ENCODE measurements at places on chromosomes 4 and X.
A peak's percentile ranks its signal among the peaks of the same experiment; 100 is the strongest.

- no peak for DNase-seq
These were observed 504.0 kb downstream of the MAGEE1 start for GRCh38 chrX:76931518-76931917.

DNA sequence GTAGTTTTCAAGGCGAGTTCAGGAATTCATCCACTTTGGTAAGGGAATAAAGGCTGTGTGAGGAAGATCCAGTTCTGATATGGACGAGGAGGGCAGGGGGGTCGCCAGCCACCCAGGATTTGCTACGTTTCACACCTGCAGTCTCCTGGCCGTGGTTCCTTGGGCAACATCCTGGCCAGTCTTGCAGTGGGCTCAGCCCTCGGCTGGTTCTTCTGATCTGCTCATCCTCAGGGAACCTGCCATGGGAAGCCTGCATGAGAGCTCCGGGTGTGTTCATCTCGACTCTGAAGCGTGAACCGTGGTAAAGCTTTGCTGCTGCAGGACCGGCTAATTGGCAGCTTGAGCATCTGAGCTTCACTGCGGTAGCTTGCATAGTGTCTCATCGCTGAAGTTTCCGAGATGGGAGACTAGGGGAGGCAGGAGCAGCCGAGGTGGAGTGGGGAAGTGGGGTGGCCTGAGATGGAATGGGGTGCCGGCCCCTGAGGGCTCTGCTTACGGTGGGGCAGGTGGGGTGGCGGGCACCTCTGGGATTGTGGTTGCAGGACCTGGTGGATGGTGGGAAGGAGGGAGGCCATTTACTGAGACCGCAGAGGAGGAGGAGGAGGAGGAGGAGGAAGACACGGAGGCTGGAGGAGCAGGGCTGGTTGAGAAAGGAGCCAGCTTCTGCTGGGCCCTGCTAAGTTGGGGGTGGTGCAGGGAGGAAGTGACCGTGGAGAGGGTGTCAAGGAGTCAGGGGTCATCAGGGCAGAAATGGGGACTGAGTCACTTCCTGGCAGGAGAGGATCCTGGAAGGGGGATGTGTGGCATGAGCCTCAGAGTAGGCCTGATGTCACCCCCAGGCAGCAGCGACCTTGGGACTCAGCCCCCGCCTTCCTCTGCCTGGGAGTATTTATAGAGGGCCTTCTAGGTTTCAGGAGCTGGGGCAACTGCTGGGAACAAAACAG, 213.1 kb upstream of the PSAPL1 start:
- no peak for DNase-seq

- no peak for DNase-seq
These were observed 26.4 kb upstream of the TRIM60 start for GRCh38 chr4:165005352-165005925.

GRCh38 chr4:169484485-169484884, 127.9 kb downstream of the NEK1 start:
- no peak for DNase-seq

GRCh38 chr4:148254621-148255343, 187.4 kb downstream of the NR3C2 start:
- DNase-seq = no peak

- peak; percentile 63 for DNase-seq
These were observed 685 bp downstream of the COMMD8 start for GRCh38 chr4:47462799-47463234.

GRCh38 chr4:116705466-116705865, 379.9 kb downstream of the TRAM1L1 start:
- DNase-seq = no peak

DNA sequence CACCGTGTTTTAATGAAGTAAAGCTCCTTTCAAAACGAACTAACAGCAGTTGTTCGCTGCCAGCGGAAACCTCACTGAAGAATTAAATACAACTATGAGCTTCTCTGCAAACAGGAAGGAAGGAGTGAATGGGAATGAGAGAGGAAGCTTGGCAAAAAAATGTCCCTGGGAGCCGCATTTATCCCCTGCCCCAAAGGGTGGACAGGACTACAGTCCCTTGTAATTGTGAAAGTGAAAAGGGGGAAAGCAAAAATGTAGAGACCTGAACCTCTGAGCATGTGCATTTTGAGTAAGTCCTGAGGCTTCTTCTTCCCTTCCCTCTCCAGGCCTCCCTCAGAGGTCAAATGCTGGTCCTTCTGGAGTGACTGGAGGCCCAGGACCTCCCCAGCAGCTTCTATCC, 53.8 kb upstream of the BMP2K start:
- DNase-seq = no peak

DNA sequence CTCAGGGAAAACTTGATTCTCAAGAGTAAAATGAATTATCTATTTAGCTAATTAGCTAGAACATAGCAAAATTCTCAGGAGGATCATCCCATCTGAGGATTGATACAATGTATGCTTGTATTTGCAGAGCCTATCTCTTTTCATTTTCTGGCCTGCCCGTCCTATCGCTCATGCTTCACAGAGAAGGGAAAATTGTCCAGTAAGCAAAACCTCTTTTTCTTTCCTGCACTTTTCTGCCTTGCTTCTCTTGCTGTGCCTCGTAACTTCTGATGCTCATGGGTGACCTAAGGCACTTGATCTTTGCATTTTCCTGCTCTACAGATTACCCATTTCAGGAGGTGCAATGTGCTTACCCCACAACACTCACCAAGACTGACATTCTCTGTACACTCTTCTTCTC, 88.1 kb downstream of the GBA3 start:
- DNase-seq = no peak

- no peak for DNase-seq
These were observed 35.2 kb upstream of the TADA2B start for GRCh38 chr4:7007944-7008343.

DNA sequence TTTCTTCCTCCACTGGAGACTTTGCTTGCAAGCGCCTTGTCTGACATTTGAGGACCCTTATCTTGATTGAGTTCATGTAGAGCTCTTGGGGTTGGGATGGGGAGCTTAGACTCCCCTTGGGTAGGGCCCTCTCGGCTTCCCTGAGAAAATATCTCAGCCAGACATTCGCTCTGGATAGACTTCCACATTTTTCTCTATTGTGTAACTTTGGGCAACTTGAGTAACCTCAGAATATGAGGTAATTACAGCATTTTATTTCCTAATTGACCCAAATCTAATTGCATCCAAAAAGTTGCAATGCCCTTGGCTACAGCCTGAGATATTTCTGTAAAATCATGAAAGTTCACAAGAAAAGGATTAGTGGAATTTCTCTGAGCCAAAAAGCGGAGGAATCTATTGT, 102.8 kb upstream of the MXRA5 start:
- DNase-seq = no peak

DNA sequence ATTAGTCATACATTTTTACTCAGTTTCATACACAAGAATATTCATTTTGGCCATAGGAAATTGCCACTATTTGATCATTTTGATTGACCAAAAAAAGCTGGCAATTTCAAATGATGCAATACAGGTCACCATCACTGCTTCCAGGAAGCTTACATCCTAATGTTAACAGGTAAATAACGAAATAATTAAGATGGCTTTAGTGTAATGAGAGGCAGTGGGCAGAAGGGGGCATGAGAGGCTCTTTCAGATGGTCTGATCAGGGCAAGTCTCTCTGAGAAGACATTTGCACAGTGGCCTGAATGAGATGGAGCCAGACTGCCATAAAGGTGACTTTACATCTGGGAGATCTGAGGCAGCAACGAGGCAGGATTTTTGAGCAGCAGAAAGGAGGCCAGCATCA, 170.7 kb downstream of the SLIT2 start:
- peak; percentile 39 for DNase-seq

DNA sequence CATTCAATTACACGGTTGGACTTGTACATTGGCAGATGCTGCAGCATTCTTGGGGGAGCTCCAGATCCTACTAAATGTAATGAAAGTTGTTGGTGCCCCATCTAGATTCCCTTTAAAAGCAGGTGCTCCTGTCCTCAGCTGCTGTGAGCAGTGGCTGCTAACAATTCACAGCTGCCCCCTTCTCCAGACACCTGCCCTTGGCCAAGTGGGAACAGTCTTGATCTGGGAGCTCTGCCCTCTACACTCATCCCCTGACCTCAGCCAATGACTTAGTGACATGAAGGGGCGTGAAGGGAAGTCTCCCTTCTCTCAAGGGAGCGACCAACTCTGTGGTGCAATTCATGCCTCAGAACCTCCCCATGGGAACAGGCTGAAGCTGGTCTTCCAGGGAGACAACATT, 125.7 kb downstream of the EIF4E start:
- DNase-seq = no peak

- no peak for DNase-seq
These were observed 161.0 kb downstream of the CPEB2 start for GRCh38 chr4:15163284-15163645.

GRCh38 chr4:165096776-165097175, 15.9 kb downstream of the TMEM192 start:
- DNase-seq = peak; percentile 30

DNA sequence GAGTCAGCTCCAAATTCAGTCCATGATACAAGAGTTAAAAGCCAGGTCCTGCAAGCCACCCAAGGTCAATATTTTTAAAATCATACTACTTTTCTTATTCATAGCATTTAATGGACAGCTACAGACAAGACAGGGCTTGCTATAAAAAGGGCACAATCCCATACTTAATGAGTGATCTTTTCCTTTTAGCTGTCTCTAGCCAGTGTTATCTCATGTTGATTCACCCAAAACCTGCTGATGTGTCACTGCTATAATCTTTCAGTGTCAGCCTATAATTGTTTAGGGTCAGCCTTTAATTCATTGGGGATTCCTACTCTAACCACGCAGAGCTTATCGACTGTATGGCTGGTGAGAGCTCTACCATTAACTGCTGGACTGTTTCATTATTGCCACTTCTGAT, 51.2 kb upstream of the HCCS start:
- no peak for DNase-seq

- DNase-seq = no peak
These were observed 48.8 kb upstream of the CCSER1 start for GRCh38 chr4:90078440-90078839.

DNA sequence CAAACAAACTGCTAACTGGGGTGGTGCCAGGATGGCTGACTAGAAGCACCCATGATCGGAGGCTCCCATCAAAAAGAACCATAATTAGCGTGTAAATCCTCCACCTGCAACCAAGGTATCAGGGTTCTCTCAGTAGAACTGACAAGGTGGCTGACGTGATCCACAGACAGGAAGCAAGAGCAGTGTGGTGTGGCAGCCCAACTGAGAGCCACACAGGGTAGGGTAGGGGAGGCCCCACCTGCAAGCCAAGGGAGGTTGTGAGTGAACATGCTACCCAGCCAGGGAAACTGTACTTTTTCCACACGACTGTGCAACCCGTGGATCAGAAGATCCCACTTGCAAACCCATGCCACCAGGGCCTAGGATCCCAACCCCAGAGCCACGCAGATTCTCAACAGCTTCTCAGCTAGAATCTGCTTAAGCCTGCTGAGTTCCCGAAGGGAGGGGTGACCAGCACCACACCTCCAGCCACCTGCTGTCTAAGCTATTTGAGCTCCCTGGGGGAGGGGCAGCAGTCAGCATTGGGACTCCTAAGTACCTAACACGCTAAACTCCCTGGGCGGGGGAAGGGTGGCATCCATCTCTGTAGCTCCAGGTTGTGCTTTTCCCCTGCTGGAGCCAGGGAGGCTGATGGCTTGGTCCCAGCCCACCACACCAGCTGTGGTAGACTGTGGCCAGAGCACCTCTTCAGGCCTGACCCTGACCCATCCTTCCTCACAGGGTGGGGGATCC, 425.1 kb downstream of the GPM6A start:
- DNase-seq = no peak

DNA sequence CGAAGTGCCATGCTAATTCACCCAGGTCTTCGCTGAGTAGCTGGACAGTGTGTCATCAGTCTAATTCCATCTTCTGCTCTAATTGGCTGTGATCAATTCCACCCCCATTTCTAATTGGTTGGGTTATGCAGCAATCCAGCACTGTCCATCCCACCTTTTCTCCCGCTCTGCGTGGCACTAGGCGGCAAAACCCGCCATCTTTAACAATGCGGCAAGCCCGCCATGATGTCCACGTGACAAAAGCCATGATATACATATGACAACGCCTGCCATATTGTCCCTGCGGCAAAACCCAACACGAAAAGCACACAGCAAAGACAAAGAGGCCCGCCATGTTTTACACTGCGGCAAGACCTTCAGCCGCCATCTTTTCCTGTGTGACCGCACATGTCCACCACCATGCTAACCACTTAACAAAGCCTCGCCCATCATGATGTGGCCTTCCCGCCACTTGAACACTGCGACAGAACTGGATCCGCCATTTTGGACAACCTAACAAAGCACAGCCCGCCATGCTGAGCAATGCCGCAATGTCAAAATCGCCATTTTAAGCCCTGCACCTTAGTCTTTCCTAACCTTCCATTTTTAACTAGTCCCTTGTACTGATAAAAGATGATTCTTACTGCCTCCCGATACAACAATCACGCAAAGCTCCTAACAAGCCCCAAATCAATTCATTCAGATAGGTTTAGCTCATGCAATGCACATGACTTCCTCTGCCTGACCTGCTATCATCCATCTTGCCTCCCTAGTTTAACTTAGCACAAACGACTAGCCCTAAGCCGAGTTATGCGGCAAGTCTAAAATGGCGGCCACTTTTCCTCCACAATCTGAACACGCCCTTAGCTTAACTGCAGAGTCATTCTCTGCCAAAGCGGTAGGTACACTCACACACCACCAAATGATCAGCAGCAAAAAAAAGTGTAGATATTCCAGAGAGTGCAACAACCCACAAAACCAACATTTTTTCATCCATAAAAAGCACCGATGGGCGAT, 288.3 kb downstream of the CHIC1 start:
- no peak for DNase-seq

DNA sequence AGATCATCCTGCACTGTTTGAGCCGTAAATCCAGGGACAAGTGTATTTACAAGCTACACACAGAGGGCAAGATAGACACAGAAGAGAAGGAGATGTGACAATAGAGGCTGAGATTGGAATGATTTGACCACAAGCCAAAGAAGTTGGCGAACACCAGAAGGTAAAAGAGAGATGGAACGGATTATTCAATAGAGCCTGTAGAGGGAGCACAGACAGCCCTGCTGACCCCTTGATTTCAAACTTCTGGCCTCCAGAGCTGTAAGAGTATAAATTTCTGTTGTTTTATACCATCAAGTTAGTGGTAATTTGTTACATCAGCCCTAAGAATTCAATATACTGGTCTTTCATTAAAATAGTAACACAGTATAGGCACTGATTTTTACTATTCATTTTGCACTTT, 447.8 kb downstream of the FAT4 start:
- DNase-seq = no peak

DNA sequence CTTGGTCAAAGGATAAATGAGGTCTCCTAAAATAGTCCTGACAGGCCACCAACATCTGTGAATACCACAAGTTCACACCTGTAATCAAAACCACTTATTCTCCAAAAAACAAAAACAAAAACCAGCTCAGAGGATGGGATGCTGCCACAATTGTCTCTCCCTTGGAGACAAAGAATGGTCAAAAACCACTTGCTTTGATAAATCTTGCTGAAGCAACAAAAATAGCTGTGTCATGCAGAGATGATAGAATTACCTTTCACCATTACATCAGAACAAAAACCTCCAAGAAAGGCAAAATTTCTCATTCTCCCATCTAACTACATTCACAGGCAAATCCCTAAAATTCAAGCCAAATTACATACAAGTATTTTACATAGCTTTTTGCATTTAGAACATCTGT, 180.4 kb downstream of the MAML3 start:
- DNase-seq = no peak

- no peak for DNase-seq
These were observed 231.7 kb upstream of the AFF2 start for GRCh38 chrX:148268673-148269072.

Measured in cerebellar cortex (tissue), 1 donor.